Germinal center (tissue), 1 donor: ENCODE measurements at places on chromosomes 7 and 10.

DNA sequence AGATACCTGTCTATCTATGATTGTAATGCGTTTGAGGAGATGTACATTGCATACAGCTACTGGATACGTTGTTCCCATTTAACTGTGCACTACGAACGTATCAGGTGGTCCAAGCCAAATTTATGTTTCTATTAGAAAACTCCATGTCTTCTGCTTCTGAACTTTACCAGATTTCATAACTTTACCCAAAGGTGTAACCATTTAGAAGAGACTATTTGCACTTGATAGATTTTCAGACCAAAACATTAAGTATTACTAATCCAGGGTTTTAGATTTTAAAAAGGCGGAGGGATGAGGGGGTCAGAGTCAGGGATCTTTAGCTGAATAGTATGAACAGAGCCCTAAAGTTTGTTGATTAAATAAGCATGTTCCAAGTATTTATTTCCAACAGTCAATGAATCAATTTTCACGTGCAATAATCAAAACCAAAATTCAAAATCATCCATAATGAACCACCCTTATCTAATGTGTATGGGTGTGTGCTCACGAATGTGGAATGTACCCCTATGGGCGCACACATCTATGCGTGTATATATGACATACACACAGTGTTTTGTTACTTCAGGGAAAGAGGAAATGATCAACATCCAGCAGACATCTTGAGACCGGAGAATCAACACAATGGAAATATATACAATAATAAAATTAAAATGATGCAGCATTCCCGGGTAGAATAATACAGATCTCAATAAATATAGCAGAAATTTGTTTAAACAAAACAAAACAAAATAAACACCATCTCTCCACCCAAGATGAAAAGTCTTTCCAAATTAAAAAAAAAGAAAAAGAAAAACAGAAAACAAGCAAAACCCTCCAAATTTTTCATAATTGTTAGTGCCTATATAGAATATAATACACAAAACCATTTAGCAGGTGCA is 3.4 kb downstream of the FEZF1 start:
- no peak for DNase-seq

DNA sequence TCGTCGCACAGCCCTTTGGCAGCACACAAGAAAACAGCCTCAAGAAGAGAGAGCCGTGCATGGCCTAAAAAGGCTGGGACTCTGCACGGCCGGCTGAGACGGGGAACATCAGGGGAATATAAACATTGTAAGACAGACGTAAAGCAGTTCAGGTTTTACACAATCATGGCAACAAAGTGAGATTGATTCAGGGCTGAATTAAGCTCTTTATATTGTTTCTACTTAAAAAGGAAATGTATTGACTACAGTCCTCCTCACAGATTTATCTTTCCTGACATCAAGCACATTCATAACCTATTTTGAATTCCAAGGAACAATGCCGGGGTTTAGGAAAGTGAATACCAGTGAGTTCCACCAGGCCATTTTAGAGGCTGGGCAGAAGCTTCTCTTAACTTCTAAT is 25.2 kb downstream of the SORBS1 start:
- DNase-seq = no peak

DNA sequence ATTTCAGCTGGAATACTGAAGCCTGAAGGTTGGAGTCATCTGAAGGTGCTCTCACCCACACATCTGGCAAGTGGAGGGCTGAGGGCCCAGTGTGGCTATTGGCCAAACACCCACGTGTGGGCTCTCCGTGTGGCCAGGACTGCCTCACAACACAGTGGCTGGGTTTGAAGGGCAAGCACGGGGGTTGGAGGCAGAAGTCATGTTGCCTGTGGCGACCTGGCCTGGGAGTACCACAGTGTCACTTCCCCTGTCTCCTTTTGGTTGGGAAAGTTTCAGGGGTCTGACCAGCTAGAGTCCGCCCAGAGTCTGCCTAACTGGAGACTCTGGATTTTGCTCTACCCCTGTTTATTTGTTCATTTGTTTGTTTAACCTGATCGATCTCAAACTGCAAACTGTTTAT is 169.5 kb downstream of the DNAJB6 start:
- DNase-seq = no peak

- no peak for DNase-seq
Measured at GRCh38 chr10:83801983-83802382, 337.3 kb upstream of the GHITM start.

GRCh38 chr10:118395947-118396346 is 53.8 kb upstream of the FAM204A start:
- no peak for DNase-seq

DNA sequence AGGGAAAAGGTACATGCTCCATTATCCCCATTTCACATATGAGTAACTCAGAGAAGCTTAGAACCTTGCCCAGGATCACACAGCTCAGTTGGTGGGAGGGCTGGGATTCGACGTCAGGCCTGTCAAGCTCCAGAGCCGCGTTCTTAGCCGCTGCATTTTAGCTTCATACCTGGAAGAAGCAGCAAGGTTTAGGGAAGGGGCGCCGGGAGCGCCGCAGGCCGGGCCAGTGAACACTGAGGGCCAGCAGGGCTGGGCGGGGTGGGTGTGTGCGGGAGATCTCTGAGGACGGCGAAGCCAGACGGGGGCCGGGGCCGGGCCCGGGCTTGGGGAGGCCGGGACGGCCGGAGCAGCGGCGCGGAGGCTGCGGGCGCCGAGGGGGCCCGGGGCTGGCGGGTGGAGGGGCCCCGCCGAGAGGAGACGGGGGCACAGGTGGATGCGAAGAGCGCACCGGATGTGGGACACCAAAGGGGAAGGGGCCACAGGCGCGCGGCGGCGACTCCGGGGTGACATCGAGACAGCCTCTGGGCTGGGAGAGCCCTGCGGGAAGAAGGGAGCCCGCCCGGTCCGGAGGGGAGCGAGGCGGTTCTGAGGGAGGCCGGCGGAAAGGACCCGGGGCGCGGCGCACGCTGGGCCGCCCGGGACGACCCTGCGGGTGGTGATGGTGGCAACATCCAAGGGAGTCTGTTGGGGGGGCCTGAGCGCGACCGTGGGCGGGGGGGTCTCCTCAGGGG is 498 bp downstream of the NDST2 start:
- peak; percentile 66 for DNase-seq

- DNase-seq = no peak
Measured at GRCh38 chr10:21895932-21896331, 107.6 kb downstream of the DNAJC1 start.

- DNase-seq = no peak
Measured at GRCh38 chr10:47418321-47418720, 34.2 kb upstream of the ZNF488 start.

DNA sequence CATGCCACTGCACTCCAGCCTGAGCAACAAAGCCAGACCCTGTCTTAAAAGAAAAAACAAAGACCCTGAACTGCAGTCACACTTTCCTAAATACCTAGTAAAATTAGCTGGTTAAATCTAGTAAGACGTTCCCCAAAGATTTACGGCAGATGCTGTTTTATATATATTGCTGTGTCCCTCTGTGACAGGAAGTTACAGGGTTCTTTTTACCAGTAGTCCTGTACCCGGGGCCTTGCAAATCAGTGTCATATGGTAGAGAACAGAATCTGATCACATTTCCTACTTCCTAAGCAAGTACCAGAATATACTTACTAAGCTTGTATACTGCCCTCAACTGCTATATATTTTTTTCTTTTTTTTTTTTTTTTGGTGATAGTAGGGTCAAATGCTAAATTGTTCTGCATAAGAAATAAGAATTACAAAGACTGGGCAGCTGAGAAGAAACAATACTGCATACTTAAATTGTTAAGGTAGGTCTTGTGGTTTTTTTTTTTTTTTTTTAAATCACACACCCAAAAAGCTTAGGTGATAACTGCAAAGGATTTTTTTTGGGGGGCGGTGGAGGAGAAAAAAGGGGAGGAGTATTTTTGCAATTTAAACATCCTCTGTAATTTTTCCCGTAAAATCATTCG is 27.3 kb upstream of the KMT2E start:
- peak; percentile 30 for DNase-seq

- DNase-seq = no peak
Measured at GRCh38 chr7:46368871-46369270, 447.8 kb upstream of the IGFBP3 start.

DNA sequence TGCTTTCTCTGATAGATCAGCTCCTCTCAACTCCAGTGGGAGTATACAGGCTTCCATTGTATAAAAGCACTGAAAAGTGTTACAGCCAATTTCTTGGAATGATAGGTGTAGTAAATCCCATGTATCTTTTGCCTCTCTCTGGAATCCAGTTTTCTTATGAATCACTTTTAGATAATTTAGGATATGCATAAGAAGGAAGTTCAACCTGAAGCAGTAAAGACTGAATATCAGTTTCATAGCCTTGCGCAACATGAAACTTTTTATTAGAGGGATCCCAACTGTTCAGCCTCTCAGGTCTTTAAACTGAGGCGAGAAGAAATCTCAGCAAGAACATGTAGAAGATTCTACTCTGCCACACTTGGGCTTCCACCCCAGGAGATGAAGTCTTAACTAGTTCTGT is 280.0 kb downstream of the MALRD1 start:
- no peak for DNase-seq

GRCh38 chr10:31760674-31761081 is 168.0 kb downstream of the ARHGAP12 start:
- DNase-seq = no peak

GRCh38 chr10:104330168-104331110 is 7.8 kb downstream of the ITPRIP start:
- DNase-seq = no peak

DNA sequence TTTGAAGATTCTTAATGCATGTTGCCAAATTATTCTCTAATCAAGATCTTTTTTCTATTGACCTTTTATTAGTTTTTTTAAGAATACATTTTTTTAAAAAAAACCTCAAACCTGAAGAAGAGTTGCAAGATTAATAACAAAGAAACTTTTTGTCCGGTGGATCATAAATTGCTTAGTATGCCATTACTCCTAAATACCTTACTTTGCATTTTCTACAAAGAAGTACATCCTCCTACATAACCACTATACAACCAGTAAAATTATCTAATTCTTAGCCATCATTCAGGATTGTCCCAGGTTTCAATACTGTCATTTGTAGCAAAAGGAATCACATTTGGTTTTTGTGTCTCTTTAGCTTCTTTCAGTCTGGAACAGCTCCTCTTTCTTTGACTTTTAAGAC is 77.9 kb downstream of the SRI start:
- DNase-seq = no peak

DNA sequence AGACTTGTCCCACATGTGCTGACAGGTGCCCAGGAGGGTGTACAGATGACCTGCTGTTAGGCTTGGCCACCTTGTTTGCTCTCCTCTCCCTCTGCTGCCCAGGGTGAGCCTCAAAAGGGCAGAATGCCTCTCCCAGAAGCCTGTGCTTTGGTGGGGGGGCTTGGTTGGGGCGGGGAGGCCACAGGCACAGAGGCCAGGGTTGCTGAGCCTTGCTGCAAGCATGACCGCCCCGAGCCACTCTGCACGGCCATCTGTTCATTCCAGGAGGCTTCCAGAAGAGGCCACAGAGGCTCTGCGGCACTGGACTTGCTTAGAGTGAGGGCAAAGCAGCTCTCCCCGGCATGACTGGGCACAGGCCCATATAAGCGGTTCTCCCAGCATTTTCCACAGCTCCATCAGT is 190.8 kb downstream of the GLRX3 start:
- no peak for DNase-seq

DNA sequence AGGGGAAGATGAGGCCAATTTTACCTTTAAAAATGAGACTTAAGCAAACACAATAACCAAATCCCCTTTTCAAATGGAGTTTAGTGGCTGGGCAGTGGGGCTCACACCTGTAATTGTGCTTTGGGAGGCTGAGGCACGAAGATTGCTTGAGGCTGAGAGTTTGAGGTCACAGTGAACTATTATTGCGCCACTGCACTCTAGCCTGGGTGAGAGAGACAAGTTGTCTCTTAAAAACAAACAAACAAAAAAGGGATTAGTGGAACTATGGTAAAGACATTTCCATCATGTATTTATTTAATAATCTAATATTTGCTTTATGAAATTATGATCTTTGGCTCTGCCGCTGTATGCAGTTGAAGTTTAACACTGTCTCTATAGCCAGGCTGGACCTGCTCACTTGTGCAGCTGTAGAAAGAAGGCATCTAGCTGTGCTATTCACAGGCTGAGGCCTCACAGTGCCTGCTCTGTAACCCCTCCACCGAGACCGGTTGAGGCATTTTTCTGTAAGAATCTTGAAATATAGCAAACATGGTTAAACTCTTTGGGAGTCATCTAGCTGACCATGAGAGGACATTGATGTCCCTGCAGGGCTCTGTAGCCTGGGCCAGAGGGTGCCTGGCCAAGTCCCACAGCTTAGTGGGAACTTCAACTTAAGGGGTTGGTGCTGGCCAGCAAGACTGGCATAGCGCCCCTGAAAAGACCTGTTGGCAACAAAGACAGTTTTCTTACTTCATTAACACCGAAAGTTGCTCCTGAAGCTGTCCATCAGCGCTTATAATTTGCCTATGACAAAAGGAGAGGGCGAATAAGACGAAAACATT is 131.8 kb downstream of the BMPER start:
- no peak for DNase-seq

DNA sequence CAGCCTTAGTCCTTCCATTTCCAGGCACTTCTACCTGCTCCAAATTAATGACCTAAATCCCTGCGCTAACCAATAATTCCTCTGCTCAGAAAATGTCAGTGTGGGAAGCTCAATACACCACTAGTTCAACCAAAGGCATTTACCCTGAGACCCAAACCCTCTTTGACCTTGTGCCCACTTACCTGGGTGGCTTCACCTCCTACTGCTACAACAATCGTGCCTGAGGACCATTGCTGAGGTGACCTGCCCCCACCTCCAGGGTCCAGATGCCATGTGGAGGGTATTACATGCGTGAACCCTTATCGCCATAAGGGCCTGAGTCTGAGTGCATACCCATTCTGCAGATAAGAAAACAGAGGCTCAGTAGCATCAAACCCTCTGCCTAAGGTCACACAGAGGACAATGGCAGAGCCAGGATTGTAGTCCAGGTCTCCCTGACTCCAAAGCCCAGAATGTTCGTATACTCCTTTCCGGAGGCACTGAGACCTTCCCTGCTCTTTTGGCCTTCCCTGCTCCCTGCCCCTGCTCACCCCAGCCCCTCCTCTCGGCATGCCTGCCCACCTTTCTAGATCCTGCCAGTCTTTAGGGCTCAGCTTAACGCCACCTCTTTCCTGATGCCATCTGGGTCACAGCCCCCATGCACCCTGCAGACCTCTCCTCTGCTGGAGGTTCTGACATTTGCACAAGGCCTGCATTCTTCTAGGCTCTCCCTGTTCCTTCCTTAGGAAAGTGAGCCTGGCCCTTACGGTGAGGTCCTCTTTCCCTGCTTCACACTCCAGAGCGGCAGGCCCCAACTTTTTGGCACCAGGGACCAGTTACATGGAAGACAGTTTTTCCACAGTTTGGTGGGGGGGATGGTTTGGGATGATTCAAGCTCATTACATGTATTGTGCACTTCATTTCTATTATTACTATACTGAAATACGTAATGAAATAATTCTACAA is 94.9 kb downstream of the CHST15 start:
- DNase-seq = peak; percentile 1

DNA sequence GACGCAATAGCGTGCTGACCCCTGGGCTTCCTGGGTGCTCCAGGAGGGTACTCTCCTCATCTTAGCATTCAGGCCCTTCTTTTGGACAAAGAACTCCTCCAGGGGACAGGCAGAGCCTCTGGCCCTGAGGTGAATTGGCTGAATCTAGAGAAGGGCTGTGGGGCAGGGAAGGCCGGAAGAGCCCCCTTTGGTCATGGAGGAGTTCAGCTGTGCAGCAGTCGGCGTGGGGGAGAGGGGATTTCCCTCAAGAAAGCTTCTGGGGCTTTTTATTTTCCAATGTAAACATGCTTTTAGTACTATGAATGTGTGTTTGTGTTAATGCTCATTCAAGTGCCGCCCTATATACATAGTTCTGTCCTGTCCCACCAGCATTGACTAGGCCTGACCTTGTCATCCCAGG is 38.8 kb downstream of the FIGNL1 start:
- DNase-seq = peak; percentile 48

GRCh38 chr7:8177109-8177933 is 84.6 kb downstream of the ICA1 start:
- peak; percentile 26 for DNase-seq
